ENCODE measurements at places on chromosomes 16 and 17.

DNA sequence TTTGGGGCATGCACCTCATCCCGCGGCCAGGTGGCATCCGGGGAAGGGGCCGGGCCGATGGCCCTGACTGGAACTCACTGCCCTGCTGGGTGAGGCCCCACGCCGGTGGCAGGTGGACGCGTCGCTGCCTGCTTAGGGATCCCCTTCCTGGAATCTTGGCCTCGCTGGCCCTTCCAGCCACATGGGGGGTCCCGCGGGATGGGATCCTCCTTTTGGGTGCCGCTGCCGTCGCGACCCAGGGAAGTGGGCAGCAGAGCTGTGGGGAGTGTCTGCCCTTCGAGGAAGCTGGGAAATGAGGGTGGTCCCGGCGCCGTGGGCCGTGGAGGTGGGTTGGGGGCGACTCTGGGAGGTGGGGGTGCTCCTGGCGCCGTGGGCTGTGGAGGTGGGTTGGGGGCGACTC lies 12.8 kb downstream of the METRNL start:
- no peak for DNase-seq

- no peak for DNase-seq
These were observed 408.1 kb downstream of the XYLT1 start for GRCh38 chr16:17062676-17063075.

DNA sequence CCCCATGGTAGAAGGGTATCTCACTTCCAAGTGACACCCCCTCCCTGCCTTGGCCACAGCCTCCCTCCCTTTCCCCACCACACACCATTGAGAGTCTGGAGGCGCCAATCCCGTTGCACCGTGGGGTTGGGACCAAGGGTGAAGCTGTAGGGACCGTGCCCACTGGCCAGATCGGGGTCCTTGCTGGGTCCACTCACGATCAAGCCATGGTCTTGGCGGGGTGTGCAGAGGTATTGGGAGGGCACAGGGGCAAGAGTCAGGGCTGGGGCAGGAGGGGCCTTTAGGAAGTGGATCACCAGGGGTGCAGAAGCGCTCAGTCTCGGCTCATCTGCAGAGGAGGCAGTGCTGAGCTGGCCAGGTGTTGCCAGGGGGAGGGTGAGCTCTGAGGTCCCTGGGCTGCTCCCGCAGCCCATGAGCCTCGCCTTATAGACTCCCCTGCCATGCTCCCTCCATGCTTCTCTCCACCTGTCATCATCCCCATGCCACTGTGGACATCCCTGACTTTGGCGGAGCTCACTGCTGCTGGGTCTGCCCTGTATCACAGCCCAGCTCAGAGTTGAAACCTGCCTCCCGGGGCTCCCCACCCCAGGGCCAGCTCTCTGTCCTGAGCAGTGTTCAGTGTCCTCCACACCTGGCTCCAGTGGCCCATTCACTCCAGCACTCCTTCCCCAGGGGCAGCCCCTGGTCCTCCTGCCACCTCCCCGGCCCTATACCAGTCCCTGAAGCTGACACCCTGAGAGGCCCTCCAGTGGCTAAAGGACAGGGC lies 8.3 kb downstream of the CDH16 start:
- no peak for DNase-seq

GRCh38 chr17:49915260-49915659 lies 53.7 kb upstream of the DLX4 start:
- no peak for DNase-seq

GRCh38 chr17:17320188-17320910 lies 17.2 kb downstream of the NT5M start:
- DNase-seq: no peak

- DNase-seq: no peak
These were observed 235.8 kb downstream of the MAP2K4 start for GRCh38 chr17:12256380-12256995.

GRCh38 chr17:8048736-8049135 lies 9.9 kb downstream of the ALOX15B start:
- no peak for DNase-seq

DNA sequence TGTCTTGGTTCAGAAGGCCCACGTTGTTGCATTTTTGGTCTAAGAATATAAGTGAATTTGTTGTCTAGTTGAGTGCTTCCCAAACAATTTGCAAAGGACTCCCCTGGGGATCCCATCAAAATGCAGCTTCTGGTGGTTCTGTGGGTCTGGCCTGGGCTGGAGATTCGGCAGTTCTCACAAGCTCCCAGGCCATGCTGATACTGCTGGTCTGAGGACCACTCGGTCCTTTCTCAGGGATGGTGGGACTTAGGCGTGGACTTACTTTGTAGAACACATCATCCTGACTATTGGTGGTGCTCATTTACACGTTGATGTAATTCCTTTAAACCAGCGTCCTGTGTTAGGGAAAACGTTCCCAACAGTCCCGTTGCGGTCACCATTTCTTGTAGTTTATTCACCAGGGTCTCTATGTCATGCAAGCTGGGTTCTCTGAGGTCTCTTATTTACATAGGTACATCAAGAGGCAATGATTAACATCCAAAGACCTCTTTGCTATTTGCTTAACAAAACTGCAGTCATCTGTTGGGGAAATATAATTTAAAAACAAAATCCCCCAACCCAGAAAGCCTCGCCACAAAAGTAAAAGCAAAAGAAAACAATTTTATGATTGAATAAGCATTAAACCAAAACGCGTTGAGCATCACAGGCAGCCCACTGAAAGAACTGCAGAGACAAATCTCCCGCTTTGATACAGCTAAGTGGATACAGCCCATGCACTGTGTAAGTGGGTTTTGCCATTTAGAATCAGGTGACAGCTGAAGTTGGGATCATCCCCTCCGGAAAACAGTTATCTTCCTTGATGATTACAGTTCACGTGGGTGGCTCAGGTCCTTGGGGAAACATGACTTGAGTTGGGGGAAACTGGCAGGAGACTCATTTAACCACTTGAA lies 39.0 kb upstream of the SEC14L1 start:
- no peak for DNase-seq

GRCh38 chr17:56815711-56816110 lies 18.0 kb downstream of the C17orf67 start:
- no peak for DNase-seq
